ENCODE measurements at places on chromosomes 11 and 22. TPM values are rescaled to one million over a fixed set of nuclear protein-coding genes. Genes with fewer than 3 reads are reported as not detected.

Gene MS4A2
- 0.19 TPM for total RNA-seq

Gene RTL10
- total RNA-seq, result 28.5 TPM

Gene OR52A1
- total RNA-seq, result not detected

GRCh38 chr22:36234919-36235318, 4.4 kb downstream of the APOL2 start:
- no peaks in the 10 kb centered on the region for H3K27me3 ChIP-seq
- no peak for DNase-seq
- peaks cover 12% of the 10 kb centered on the region for H3K36me3 ChIP-seq
- peaks cover 8% of the 10 kb centered on the region for H3K4me1 ChIP-seq

DNA sequence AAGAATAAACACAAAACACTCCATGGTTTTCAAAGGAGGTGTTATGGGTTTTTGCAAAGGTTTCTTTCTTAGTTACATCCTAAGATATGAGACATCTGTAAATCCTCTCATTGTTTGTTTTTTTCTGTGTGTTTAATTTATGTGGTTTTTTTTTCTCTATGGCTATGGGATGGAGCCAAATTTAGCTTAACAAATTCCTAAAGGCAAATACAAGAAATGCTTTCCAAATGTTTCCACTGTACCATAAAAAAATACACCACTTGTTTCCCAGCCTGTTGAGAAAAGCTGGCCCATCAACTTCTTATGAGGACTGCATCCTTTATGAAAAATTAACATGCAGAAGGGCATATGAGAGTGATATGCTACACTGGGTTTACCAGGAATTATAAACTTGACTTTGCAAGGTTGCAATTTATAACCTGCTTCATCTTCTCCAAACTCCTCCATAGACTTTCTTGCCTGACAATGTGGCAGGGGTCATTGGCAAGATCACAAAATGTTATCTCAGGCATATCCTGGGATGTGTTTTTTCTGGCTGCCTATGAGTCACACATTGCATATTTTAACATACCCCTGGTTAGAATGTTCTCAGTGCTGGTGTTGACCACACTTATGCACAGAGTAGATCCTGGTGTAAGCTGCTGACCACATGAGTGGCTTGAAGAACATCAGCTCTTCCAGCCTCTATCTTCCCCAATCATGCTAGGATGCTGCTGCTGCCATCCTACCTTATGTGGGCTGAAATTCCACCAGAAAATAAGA, 137.6 kb upstream of the TTC12 start:
- no peak for DNase-seq
- no peaks in the 10 kb centered on the region for H3K36me3 ChIP-seq
- no peaks in the 10 kb centered on the region for H3K4me1 ChIP-seq
- H3K27me3 ChIP-seq, result peaks cover 2% of the 10 kb centered on the region

DNA sequence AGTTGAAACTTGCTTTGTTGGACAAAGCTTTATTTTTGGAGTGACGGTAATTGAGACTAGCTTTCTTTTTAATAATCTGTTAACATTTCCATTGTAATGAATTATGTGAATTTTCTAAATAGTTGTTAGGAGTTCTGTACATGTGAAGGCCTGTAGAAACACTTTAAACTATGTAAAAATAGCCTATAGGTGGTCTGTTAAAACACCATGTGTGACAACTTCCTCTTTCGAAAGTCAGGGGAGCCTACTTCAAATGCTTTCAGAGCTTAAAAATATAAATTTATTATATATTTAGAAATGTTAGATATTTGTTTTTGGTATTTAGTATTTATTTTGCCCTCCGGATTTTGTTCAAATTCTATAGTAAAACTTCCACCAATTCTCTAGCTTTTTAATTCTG, 28.7 kb downstream of the DDIAS start:
- H3K4me3 ChIP-seq, result no peak overlapping the region
- no peaks in the 10 kb centered on the region for H3K27me3 ChIP-seq
- H3K36me3 ChIP-seq, result no peaks in the 10 kb centered on the region
- H3K4me1 ChIP-seq, result peaks cover 8% of the 10 kb centered on the region
- no peak for DNase-seq

- no peaks in the 10 kb centered on the region for H3K27me3 ChIP-seq
- no peak overlapping the region for H3K4me3 ChIP-seq
- H3K36me3 ChIP-seq, result peaks cover 4% of the 10 kb centered on the region
Measured at GRCh38 chr11:96188243-96189006, 154.6 kb downstream of the MAML2 start.

DNA sequence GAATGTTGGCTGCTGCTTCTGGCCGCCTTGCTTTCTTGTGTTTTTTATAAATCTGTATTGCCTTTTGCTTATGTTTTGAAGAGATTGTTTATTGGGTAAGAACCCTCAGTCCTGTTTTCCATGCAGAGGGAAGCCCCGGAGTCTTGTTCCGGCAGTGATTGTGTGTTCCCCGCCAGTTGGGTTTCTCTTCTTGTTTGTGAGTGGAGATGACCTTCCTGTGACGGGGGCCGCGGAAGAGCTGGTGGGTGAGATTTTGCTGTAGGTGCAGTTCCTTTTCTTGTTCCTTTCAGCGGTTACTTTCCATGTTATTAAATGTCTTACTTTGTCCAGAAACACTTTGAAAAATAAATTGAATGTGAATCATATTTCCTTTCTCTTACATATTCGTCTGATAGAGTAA, 8.3 kb downstream of the TBC1D22A start:
- no peak for DNase-seq
- H3K27ac ChIP-seq, result peak overlapping the region; percentile 59
- peaks cover 14% of the 10 kb centered on the region for H3K36me3 ChIP-seq
- H3K4me3 ChIP-seq, result no peak overlapping the region
- H3K27me3 ChIP-seq, result no peaks in the 10 kb centered on the region
- peaks cover 69% of the 10 kb centered on the region for H3K4me1 ChIP-seq

All from T-cell (primary cell).